ENCODE measurements at places on chromosomes 3 and 15.

- no peak for DNase-seq
Measured at GRCh38 chr3:31762097-31762764, 218.8 kb downstream of the OSBPL10 start.

DNA sequence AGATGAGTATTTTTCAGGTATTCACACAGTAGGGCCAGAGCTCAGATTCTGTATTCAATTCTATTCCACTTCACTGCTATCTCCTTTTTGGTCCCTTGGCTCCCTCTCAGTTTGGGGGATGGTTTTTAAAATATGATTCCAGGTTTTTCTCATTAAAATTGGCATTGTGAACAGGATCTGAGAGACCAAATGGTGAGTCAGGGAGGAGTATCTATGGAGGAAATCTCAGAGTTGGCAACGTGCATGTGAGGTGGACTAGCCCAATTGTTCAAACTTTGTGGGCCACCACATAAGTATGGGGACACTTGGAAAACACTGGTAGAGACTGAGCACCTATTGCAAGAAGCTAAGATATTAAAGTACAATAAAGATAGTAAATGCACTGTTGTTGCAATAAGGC is 53.9 kb upstream of the TTC14 start:
- no peak for DNase-seq

DNA sequence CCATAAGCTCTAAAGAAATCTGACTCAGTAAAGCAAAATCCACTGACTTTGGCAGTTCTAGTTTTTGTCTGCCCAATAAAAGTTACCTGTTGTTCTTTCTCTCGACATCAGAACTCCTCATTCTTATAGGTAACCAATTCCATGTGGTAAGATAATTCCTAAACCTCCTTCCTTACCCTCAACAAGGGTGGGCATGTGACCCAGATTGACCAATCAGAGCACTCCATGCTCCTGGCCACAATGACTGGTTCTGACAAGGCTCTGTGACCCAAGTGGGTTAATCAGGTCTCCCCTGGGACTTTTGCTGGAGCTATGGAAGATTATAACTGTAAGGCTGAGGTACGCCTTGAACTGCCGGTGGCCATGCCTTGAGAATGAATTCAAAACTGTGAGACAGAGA is 31.7 kb downstream of the LINS1 start:
- DNase-seq, result no peak

DNA sequence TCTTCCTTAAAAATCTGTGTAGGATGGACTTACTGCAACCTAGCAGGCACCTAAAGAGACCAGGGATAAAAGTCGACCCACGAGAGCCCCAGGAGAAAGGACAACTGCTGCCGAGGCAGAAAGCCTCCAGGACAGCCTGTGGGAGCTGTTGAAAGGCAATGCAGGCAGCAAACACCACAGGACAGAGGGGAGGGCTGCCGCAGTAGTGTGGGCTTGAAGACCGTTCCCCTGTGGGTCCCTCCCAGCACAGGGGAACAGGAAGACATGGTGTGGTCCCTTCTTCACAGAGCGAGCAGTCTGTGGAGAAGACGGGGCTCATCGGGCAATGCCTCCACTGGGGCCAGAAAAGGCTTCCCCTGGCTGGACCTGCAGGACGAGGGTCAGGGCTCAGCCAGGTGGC is 58.5 kb upstream of the GATA2 start:
- DNase-seq, result no peak

- DNase-seq, result no peak
Measured at GRCh38 chr3:4833471-4833870, 145.8 kb upstream of the BHLHE40 start.

DNA sequence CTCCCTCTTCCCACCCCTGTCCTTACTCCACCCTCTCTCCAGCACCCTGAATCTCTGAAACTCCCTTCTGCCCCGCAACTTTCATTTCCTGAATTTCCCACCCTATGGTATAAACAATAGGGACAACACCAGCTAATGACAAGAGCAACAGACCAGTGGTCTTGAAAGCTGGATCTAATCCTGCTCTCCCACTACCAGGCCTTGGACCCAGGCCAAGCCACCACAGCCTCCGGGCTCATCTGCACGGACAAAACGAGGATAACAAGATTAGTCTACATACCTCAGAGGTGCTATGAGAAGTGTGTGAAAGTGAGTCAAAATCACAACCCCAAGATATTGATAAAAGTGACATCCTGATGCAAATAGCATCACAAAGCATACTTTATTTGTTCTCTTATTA is 128.6 kb downstream of the ERC2 start:
- DNase-seq, result no peak

DNA sequence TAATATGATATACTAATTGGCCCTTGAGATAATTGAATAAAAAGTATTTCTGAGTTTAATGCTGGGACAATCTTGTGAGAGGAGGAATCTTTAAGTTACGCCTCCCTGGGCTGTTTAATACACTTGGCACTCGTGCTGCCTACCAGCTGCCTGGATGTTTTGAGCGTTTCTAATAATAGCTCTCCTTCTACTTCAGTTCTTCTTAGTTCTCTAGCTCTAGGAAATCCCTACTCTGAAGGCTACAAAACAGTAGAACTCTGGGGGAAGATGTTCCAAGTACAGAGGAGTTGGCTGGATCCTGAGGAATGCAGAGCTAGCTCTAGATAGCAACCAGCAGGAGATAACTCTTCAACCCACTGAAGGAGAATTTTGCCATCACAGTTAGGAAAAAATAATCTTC is 3.5 kb downstream of the NAALADL2 start:
- DNase-seq, result no peak

GRCh38 chr15:47506329-47507100 is 210.8 kb upstream of the SEMA6D start:
- DNase-seq, result no peak

DNA sequence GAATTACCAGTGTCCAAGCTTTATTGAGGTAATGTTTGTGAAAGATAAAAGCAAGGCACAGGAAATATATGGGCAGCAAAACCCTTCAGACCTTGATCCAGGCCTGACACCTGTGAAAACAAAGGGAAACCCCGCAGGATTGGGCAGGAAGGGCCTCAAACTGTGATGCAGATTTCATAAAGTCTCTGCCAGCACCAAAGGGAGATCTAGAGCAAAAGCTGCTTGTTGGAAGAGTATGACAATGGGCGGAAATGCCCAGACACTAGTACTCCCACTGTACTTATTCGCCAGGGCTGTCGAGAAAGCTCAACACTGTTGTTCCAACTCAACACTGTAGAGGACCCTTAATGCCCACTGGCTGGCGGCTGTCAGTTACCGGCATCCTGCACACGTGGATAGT is 207.9 kb downstream of the CD47 start:
- DNase-seq, result no peak

DNA sequence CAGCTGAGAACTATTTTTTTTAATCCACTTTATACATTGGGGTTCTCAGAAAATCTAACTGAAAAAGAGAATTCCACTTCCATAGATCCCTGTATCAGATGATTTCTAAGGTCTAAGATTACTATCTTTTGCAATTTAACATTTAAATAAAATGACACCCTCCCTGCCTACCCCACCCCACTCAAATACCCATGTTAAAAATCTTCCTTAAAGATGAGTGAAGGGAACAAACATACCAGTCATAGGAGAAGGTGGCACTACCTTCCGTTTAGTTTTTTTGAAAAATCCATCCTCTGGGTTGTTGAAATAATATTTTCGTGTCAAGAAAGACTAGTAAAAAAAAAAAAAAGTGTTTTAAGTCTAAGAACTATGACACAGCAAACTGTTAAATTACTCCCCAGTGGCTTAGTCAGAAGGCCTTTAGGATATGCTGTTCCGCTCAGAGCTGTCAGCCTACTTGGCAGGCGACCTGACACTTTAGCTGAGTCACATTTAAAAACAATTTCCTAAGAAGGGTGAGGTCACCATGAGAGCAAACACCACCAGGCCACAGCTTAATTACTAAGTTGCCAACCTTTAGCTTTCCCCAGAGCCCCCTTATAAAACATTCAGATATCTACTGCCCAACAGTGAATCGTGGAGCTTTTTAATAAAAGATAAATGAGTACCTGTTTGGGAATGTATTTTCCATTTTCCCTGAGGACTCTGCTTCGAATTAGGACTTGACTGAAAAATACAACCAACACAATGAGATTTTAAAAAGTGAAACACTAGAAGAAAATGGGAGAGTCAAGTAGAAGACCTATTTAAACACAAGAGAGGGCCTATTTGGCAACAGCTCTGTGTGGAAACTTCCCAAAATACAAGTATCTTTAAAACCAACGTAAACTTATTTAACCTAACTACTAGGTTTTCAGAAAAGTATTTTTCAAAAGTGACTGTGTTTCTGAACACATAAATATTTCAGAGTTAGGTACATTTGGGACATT is 9.6 kb downstream of the EMC3 start:
- DNase-seq, result no peak

- DNase-seq, result no peak
Measured at GRCh38 chr3:171092467-171092911, 66.0 kb upstream of the SLC2A2 start.

GRCh38 chr15:32099956-32100684 is 69.8 kb downstream of the CHRNA7 start:
- DNase-seq, result no peak

DNA sequence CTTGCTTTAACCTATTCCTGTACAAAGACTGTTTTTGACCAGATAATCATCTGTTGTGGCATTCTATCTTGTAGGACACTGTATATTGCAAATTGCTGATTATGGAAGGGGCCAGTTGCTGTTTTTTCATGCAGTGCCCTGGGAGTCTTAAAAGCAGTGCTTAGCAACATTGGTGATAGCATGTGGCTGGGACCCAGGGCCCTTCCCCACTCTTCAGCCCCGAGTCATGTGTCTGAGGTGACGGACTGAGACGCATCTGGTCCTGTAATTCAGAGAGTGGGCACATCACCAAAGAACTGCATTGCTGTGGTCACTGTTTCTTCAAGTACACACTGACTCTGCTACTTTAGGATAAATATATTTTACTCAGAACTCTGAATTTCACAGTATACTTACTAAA is 63.4 kb downstream of the SNRK start:
- no peak for DNase-seq

DNA sequence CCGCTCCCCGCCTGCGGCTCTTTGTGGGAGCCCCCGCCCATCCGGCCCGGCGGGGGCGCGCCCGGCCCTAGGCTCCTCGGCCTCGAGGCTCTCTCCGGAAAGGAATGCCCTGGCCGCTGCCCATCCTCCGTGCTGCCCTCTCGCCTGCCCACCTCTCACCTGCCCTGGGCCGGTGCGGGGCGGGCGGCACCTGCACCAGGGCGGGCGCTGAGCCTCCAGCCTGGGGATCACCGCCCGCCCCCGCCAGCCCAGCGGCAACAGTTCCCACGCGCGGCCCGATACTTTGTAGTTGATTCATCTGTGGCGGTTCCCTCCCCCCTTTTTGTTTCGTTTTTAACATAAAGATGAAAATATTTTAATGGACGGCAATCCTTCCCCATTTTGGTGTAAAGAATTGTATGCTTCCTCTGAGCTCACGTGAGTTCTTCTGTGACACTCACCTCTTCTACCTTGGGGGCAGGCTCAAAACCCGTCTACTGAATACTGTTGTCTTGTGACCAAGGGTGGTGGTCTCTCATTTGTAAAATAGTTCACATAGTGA is 1.9 kb downstream of the KLF13 start:
- no peak for DNase-seq

DNA sequence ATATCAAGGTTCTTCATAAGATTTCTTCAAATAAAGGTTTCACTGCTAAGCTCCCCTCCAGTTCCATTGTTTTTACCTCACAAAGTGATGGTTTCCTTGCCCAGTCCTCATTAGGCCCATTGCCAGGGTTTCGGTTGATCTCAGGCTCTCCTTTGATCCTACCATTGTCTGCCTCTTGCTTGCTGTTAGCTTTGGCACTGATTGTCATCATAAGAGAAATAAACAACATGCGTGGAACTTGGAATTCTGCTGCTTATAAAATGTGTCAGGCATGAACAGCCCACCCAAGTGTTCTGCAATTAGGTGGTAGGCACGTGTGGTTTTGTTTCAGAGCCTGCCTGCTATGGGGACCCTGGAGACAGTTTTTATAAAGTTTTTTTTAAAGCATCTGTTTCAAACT is 107.6 kb upstream of the BFSP2 start:
- DNase-seq, result no peak

DNA sequence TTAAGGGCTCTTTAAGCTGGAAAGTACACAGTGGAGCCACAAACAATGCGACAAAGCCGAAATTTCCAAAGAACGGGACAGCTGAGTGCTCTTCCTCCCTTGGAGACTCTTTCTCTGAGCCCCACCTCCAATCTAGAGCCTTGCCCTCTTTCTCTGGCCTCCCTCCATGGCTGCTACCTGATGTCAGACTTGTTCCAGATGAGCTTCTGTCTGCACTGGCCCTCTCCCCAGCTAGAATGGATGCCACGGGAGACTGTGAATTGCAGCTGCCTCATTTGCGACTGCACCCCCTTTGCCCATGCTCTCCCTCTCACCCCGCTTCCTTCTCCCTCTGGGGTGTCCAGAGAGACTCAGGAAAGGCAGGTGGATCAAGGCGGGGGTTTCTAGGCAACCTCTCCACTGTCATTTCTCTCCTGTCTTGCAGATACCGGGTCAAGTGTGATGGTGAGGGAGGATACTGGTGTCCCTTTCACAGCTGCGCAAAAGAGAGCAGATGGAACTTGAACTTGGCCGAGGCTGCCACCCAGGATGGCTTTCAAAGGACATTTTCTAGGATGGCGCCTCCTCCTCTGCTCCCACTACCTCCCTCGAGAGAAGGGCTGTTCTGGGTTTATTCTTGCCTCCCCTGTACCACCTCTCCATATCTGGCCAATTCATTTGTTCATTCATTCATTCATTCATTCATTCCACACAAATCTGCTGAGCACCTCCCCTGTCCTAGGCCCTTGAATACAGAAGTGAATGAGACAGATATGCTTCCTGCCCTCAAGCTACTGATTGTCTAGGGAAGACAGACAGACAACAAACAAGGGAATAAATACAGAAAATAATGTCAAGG is 12.8 kb downstream of the ATP2B2 start:
- no peak for DNase-seq

DNA sequence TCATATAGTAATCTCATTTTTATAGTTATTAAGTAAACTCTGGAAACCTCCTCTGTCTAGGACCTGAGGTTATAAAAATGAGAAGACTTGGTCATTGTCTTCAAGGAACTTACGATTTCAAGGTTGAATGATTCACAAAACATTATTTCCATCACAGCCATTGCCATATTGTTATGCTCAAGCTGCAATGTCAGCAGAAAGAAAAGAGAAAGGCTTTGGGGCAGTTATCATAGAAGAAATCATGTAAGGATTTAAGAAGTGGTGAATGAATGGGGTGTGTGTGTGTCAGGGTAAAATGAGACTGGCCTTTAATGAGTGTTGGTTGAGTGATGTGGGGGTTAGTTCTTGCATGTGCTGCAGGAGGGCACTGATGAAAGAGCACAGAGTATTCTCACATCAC is 346.8 kb downstream of the SQOR start:
- DNase-seq, result no peak

Data from activated naive CD8-positive, alpha-beta T cell treated with anti-CD3 and anti-CD28 coated beads, Interleukin-2, amount 10 ng/mL, durations not matched to agents 7 days and 5 days (primary cell).